Mesothelial cell of epicardium (in vitro differentiated cells): ENCODE measurements at places on chromosomes 1 and 21.
A peak's percentile ranks its signal among the peaks of the same experiment; 100 is the strongest.

DNA sequence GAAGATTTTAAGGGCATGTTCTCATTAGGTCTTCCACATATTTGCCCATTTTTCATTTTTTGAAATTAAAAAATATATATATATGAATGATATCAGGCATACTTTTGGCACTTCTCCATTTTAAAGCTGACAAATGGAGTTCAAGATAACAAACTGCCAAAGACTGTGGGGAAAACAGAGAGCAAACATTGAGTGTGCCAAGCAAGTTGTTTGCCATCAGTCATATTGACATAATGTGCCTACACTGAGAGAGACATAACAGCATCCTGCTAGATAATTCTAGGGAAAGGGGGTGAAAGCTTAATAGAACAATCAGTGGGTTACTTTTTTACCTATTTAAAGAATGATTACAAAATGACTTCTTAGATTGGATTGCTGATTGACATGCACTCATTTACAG lies 529.4 kb upstream of the CXADR start:
- DNase-seq = no peak

DNA sequence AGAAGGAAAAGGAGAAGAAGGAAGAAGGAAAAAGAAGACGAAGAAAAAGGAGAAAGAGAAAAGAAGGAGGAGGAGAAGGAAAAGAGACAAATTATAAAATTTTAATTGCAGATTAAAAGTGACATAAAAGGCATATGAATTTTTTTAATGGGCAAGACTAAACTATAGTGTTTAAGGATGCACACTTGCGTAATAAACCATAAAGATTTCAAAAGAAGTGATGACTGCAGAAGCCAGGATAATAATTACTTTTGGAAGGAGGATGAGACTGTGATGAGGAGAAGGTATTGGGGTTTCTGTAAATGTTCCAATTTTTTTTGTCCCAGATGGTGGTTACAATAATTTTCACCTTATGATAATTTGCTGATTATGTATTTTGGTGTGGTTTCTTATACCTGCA lies 243.1 kb upstream of the PKN2 start:
- DNase-seq = no peak

DNA sequence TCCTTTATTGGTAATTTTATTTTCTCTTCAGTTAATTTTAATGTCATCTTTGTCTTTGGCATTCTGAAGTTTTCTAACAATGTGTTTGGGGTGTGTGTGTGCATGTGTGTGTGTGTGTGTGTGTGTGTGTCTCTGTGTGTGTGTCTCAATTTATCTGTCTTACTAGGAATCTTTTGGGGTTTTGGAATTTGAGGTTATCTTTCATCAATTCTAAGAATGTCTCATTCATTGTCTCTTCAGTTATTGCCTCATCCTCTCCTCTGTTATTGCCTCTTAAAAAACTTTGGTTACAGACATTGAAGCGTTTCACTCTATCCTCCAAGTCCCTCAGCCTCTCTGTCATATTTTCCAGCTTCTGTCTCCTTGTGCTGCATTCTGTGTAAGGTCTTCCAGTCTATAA lies 18.1 kb upstream of the SAMD13 start:
- DNase-seq = no peak

DNA sequence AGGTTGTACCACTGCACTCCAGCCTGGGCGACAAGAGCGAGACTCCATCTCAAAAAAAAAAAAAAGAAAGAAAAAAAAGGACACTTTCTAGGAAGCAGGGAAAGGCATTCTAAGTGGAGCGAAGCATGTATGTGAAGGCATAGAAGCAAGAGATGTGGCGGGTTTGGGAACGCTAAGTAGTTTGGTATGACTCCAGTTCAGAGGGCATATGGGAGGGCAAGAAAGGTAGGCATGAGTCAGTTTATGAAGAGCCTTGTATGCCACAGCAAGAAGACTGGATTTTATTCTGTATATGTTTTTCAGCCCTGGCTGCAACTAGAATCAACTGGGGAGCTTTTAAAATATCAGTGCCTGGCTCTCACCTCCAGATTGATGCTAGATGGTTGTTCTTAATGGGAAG lies 4.4 kb upstream of the ELOVL1 start:
- DNase-seq = no peak

DNA sequence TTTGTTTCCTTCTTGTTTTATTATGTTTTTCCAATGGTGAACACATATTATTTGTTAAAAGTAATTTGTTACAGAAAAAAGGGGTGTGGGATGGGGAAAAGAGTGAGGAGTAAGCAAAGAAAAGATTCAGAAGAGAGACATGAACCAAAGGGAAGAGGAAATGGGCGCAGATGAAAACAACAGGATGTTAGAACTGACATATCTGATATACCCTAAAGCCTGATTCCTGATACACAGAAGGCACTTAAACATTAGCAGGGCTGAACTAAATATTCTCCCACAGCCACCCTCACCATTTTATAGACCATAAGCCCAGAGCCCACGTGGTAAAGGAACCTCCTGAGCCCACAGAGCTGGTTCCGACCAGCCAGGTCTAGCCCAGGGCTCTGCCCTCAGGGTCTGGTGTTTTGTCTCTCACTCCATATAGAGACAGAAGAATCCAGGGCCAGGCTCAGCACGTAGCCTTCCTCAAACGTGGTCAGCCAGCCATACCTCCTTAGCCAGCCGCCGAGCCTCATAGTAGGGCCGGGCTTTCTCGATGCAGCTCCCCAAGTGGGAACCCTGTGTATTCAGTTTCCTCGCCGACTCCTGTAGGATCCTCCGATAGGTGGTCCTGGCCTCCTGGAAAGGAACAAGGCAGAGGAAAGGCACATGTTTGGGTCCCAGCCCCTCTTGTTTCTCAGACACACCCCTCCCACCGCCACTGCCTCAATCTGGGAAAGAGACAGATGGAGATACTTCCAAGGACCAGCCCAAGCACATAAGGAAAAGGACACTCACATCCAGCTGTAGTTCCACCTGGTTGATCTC lies 9.5 kb downstream of the SH3BP5L start:
- DNase-seq = no peak

DNA sequence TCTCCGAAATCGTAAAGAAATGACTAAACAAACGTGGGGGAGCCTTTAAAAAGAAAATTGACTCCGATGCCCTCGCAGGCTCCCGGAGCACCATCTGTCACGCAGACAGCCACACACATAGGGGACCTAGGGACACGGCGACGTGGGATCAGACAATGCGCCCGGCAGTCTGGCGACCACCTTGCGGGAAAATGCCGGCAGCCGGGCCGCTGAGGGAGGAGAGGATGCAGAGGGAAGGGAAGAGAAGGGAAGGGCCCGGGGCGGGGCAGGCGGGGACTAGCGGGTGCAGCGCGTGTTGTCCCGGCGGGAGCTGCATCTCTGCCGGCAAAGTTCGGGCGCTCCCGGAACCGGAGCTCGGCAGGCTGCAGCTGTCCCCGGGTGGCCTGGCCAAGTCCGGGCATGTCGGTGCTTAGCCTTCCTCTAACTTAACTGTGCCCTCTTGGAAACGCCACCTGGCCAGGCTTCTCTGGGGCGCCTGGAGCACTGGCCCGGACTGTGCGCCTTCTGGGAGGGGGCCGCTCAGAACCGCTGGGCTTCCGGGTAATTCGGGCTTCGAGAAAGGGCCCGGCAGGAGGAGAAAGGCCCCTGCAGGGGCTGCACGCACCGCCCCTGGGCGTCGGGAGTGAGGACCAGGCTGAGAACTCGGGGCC lies 1.8 kb downstream of the NHLH2 start:
- peak; percentile 35 for DNase-seq

DNA sequence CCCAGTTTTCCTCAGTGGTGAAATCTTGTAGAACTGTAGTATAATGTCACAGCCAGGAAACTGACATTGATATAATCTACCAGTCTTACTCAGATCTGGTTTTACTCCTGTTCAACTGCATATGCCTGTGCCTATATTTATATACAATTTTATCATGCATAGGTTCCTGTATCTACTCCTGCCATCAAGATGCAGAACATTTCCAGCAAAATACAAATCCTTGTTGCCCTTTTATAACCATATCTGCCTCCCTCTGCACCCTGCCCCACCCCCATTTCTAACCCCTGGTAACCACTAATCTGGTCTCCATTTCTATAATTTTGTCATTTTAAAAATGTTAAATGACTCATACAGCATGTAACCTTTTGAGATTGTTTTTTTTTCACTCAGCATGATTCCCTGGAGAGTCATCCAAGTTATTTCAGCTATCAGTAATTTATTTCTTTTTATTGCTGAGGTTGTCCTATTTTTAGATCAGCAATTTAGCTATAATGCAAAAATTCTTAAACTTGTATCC lies 8.1 kb downstream of the UTP25 start:
- DNase-seq = no peak

- no peak for DNase-seq
Measured at GRCh38 chr1:116553386-116554115, 17.3 kb downstream of the CD58 start.

- no peak for DNase-seq
Measured at GRCh38 chr1:59433440-59433813, 136.5 kb downstream of the FGGY start.

DNA sequence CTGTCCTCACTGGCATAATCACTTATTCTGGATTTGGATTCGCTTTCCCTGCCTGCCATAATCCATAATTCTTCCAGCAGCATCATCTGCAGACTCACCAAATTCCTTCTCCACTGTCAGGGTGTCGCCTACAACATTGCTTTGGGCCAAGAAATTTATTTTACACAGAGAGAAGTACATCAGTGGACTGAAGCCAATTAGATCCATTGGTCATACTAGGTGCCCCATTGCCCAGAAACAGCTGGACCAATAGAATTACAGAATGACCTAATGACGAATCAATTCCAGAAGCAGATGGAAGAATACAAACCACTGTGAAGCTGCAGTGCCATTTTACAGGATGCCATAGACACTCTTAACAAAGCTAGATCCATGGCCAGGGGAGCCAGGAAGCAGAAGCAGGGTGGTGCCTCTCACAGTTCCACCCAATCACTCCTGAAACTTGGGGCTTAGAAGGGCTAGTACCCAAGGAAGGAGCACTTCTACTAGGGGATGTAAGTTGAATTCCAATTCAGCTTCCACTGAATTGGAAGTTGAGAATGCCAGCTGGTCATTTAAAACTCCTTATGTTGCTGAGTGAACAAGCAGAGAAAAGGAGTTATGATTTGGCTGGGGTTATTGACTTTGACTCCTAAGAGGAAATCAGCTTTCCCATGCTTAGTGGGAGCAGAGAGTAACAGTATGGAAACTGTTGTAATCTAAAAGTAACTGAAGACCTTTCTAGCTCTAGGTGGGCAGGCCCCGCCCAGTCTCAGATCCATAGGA lies 44.0 kb downstream of the EDN2 start:
- no peak for DNase-seq

DNA sequence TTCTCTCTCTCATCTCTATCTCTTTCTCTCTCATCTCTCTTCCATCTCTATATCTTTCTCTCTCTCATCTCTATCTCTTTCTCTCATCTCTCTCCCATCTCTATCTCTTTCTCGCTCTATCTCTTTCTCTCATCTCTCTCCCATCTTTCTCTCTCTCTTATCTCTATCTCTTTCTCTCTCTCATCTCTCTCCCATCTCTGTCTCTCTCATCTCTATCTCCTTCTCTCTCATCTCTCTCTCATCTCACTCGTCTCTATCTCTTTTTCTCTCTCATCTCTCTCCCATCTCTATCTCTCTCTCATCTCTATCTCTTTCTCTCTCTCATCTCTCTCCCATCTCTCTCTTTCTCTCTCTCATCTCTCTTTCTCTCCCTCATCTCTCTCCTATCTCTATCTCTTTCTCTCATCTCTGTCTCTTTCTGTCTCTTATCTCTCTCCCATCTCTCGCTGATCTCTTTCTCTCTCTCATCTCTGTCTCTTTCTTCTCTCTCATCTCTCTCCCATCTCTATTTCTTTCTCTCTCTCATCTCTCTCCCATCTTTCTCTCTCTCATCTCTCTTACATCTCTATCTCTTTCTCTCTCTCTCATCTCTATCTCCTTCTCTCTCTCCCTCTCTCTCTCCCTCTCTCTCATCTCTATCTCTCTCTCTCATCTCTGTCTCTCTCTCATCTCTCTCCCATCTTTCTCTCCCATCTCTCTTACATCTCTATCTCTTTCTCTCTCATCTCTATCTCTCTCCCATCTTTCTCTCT lies 388.7 kb downstream of the NPHP4 start:
- no peak for DNase-seq

DNA sequence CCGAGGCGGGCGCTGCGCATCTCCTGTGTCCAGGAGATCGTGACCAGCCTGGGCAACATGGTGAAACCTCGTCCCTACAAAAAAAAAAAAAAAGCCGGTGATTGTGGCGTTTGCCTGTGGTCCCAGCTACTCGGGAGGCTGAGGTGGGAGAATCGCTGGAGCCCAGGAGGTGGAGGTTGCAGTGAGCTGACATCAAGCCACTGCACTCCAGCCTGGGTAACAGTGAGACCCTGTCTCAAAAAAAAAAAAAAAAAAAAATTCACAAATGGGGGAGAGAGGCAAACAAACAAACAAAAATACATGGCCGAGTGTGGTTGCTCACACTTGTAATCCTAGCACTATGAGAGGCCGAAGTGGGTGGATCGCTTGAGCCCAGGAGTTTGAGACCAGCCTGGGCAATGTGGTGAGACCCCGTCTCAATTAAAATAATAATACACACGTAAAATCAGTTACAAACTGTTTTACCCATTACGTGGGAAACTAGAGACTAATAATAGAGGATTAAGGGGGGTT lies 758 bp downstream of the TATDN3 start:
- no peak for DNase-seq

DNA sequence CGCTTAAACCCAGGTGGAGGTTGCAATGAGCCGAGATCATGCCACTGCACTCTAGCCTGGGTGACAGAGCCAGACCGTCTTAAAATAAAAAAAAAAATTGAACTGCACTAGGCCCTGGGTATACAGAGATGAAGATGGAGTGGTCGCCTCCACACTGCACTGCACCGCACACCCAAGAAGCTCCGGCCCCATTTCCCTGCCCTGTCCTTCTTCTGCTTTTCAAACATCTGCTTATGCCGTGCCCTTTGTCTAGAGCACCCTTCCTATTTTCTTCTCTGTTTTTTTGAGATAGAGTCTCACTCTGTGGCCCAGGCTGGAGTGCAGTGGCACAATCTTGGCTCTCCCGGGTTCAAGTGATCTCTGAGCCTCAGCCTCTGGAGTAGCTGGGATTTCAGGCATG lies 17.4 kb downstream of the IQGAP3 start:
- DNase-seq = no peak

DNA sequence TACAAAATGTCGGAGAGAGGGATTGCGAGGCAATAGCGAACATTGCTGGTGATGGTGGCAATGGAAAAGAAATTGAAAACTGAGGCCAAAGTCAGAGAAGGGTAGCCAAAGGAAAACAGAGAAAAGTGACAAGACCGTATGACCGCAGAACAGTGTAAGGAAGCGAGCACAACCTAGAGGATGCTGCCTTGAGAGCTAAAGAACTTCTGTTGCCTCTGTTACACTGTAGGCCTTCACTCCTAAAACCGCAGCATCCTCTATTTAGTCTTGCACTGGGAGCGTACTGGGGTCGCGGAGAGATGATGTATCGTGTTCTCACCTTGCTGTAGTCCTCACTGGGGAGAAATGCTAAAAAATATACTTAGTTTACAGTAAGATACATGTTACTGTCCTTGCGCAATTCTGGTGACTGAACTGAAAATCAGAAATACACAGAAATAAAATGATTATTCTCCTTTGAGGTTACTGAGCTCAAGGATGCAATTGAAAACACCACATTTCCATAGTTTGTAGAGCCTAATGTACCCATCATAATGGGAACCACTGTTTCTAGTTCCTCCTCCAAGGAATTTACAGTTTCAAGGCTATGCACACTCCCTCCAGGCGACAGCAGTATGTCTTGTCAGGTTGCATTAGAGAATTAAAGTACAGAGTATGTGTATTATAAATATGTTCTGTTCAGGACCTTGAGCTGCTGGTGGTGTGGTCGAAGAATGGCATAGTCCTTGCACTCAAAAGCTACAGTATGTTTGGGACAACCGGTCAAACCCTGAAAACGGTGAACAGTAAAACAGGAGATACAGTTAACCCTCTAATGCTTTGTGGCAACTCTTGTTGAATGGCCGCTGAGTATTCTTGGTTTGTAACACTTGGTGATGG lies 1.3 kb downstream of the NEK7 start:
- DNase-seq = no peak
